NCI-H748 treated with DMSO at 0.1 percent for 48 hours (cell line): ENCODE measurements at places on chromosomes 11 and 22.

- DNase-seq = no peak
Measured at GRCh38 chr11:111632516-111633220, 30.4 kb downstream of the SIK2 start.

- DNase-seq = no peak
Measured at GRCh38 chr11:82384308-82384707, 349.4 kb downstream of the FAM181B start.

DNA sequence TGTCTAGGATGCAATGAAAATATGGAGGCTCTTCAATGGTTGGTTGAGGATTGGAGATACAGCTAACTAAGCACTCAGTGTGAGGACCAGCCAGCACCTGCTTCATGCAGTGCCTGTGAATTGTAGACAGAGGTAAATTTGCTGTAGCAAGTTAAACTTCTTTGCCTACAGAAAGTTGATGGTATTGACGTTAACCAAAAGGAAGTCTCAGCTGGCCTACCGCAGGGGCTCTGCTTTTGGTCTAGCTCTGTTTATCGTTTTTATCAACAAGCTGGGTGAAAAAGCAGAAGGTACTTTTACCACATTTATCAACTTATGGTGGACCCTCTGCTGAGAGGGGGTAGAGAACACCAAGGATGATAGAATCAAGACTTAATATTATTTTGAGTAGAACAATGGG lies 51.6 kb downstream of the GRAMD1B start:
- no peak for DNase-seq

GRCh38 chr11:95322539-95322938 lies 91.5 kb upstream of the SESN3 start:
- DNase-seq = no peak

GRCh38 chr11:108324587-108324986 lies 101.7 kb downstream of the ATM start:
- no peak for DNase-seq

- no peak for DNase-seq
Measured at GRCh38 chr11:55719608-55720160, 53.6 kb upstream of the OR5D13 start.

DNA sequence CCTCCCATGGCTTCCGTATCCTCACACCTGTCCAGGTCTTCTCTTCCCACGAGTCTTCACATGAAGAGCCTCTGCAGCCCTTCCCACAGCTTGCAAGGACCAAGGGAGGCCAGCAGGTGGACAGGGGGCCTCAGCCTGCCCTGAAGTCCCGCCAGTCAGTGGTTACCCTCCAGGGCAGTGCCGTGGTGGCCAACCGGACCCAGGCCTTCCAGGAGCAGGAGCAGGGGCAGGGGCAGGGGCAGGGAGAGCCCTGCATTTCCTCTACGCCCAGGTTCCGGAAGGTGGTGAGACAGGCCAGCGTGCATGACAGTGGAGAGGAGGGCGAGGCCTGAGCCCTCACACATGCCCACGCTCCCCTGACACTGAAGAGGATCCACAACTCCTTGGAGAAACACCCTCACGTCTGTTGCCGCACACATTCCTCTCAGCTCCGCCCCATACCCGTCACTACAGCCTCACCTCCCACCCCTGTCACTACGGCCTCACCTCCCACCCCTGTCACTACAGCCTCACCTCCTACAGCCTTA lies 8.3 kb downstream of the SSH3 start:
- no peak for DNase-seq
